ENCODE measurements at places on chromosomes 12 and 14.

DNA sequence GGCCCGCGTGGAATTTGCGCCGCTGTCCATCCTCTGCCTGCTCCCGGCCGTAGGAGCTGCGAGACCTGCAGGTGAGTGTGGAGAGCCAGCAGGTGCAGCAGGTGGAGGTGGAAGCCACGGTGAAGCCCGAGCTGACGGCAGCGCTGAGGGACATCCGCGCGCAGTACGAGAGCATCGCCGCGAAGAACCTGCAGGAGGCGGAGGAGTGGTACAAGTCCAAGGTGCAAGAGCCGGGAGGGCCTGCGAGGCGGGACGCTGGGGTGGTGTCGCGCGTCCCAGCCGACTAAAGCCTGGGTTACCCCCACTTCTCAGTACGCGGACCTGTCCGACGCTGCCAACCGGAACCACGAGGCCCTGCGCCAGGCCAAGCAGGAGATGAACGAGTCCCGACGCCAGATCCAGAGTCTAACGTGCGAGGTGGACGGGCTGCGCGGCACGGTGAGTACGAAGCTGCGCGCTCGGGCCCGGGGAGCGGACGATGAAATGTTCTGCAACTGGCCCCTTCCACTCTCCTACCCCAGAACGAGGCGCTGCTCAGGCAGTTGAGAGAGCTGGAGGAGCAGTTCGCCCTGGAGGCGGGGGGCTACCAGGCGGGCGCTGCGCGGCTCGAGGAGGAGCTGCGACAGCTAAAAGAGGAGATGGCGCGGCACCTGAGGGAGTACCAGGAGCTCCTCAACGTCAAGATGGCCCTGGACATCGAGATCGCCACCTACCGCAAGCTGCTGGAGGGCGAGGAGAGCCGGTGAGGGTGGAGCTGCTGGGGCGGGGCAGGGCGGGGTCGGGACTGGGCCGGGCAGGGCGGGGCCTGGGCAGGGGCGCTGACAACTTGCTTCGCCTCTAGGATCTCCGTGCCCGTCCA lies 2.1 kb downstream of the PRPH start:
- no peak for DNase-seq

DNA sequence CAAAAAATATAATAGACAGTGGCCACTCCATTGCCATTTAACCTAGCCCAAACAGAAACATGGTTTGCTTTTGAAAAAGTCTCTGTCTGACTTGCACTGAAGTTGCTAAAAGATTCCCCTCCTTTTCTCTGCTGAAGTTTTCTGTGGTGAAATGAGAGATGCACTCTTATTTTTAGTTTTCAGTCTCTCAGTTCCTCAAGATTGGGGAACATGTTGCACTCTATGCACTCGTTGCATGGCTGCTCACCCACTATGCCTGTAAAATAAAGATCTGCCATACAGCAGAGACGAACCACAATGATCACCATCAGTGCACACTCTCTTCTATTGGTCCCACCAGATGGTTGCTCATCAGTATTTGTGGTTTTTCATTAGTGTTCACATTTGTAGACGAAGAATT lies 13.1 kb upstream of the DAAM1 start:
- DNase-seq, result no peak

- DNase-seq, result no peak
These were observed 80.9 kb downstream of the ABCD2 start for GRCh38 chr12:39538679-39539104.

DNA sequence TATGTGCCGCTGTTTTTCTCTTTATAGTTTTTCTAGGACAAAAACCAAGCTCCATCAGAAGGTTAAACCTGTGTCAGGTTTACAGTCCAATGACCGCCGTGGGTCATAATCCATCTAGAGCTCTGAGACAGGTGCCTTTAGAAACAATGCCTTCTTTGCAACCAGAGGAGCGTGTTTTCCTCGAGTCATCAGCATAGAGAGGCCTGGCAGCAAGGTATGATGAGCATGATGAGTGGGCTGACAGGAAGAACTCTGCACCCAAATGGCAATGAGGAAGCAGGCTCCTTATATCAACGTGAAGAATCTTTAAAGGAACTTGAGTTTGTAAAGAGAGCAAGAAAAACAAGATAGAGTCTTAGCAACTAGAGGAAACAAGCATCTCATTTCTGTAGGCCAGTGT lies 60.5 kb upstream of the NUDT4 start:
- DNase-seq, result no peak

DNA sequence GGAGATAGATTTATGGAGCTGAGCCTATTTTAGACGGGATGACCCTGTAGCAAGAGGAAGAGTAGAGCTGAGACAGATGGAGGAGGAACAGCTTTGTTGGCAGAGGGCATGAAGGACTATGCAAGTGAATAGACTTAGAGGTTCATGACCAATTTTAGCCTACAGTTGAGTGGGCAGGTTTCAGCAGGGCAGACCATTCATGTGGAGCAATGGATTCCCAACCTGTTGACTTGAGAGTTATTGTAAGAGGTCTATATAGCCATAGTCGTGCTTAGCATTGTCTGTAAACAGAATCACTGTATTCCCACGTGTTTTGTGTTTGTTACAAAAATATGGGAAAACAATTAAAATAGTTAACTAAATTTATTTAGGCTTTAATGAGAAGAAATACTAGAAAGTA lies 116.8 kb downstream of the CFAP54 start:
- no peak for DNase-seq

DNA sequence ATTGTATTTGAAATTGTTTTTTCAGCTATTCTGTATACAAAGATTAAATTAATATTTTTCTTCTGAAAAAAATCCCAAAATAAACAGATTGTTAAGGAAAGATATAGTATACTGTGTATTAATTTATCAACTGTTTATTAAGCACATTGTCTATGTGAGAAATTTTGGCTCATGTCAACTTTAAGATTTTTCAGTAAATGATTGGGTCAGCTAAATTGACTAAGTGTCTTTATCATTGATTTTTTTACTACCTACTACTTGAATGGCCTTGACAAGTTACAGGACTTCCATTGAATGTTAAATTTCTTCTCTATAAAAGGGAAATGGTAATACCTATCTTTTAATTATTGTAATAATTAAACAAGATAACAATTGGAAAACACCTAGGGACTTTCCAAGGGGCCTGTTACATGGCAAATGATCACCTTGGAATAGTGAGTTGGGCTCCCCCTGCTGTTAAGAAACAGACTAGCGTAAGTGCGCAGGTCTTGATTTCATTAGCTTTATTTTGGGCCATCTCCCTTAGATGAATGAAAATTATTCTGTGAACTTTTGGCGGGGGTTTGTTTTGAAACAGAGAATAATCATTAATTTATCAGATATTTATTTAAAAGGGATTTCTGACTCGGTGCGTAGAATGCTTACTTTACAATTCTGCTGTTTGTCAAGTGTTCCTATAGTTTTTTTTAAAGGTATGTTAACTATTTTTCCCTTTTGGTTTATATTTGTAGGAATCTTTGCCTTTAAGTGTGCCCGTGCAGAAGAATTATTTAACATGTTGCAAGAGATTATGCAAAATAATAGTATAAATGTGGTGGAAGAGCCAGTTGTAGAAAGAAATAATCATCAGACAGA lies 14.5 kb upstream of the CCT2 start:
- peak; percentile 36 for DNase-seq

- DNase-seq, result no peak
These were observed 1.2 kb upstream of the BMAL2 start for GRCh38 chr12:27331291-27331926.

- DNase-seq, result no peak
These were observed 53.1 kb downstream of the SIX6 start for GRCh38 chr14:60561845-60562746.

DNA sequence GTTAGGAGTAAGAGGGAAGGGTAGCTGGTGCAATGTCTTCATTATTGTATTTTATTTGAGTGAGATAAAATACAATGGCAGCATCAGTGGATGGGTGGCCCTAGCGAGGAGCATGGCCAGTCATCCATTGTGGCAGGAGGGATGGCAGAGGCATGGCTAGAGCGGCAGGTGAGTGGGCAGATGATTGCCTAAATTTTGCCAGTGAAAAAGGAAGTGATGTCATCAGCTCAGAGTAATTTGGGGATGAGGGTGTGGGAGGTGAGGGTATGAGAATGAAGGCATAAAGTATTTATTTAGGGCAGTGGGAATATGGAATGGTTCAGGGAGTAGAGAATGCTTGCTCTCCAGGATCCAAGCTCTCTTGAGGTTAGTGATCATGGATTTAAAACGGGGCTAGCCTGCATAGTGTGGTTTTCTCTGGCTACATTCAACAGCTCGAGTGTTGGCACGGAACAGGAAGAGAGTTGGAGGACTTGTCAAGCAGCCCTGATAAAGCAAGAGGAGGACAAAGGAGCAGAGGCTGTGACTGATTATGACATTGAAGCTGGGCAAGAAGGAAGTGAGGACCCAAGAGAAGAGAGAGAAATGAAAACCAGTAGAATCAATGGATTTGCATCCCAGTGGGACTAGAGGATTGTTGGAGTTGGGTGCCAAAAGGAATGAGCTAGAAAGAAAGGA lies 18.7 kb upstream of the SERPINA6 start:
- no peak for DNase-seq

GRCh38 chr12:76976777-76977382 lies 88.5 kb downstream of the E2F7 start:
- no peak for DNase-seq

GRCh38 chr12:49147384-49147783 lies 16.2 kb upstream of the TUBA1B start:
- DNase-seq, result no peak

- no peak for DNase-seq
These were observed 392.2 kb downstream of the SEC23A start for GRCh38 chr14:38710881-38711280.

- no peak for DNase-seq
These were observed 18.5 kb downstream of the GAS2L3 start for GRCh38 chr12:100591979-100592378.

- DNase-seq, result no peak
These were observed 9.3 kb downstream of the ITGA7 start for GRCh38 chr12:55698241-55698955.

GRCh38 chr12:58932806-58933681 lies 12.7 kb upstream of the LRIG3 start:
- DNase-seq, result no peak

GRCh38 chr14:59484639-59485175 lies 390 bp downstream of the JKAMP start:
- DNase-seq, result no peak

- no peak for DNase-seq
These were observed 3.2 kb upstream of the SPTSSA start for GRCh38 chr14:34465069-34465859.

DNA sequence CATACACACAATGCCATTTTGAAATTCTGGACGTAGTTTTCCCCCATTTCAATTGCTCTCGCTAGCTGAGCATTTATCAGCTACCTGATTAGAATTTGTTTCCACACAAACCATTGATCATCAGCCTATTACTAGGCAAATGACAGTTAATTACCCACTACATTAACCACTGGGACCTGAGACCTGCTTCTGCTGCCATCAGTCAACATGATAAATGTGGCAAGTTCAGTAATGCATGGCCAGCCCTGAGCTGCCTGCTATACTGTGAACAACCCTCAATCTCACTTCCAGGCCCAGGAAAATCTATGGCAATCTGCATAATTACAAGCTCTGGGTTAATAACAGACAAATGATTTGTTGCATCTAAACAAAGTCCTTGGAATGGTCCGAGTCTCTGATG lies 43.5 kb downstream of the LMO3 start:
- DNase-seq, result no peak

DNA sequence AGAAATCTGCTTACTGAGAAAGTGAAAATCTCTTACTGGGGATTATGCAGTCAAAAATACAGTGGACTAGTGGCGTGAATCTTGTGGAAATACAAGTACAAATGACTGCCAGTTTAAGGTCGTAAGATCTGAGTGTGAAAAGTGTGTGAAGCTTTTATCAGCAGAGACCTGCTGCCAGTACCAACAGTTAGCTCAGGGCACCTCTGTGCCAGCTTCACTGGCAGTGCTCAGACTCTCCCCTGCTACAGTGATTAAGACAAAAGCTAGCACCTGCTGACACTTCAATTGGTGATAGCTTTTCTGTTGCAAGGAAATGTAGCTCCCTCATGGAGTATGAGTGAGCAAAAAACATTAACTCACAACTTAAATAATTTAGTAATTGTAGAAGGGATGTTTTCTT lies 185.1 kb downstream of the ANO6 start:
- no peak for DNase-seq

- DNase-seq, result no peak
These were observed 20.8 kb downstream of the STX2 start for GRCh38 chr12:130818272-130818634.

GRCh38 chr14:95502381-95502950 lies 14.0 kb downstream of the SYNE3 start:
- DNase-seq, result no peak

GRCh38 chr14:60723116-60723906 lies 840 bp downstream of the SIX4 start:
- no peak for DNase-seq

DNA sequence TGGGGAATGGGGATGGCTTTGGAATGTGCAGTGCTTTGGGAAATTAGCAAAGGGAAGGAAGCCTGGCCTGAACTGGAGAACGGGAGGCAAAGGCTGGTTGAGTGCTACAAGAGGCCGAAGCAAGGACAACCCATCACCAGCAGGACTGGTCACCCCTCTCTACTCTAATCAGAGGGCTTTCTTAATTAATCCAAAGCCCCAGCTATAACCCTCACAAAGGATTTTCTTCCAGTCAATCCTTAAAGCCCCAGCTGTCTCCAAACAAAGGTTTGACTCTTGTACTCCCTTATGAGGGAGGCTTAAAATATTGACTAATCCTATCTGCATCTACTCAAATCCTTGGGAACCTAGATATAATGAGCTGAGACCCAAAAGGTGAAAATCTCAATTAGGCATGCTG lies 256.3 kb downstream of the NTF3 start:
- no peak for DNase-seq

DNA sequence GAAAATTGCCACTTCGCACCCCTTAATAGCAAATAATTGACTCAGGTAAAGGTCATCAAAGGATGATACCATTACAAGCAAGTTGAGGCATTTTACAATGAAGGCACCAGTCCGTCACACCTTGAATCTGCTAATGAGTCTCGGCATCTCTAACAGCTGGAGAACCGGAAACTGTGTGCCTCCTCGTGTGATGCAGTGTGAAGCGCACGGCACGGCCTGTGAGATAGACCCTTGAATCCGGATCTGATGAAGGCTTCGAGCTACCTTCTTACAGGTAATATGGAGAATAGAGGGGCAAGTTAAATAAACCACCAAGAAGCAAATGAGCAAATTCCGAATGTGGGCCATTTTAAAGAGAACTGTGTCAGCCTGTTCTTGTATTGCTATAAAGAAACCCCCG lies 19.8 kb upstream of the TUBA1A start:
- DNase-seq, result no peak

- DNase-seq, result no peak
These were observed 257.4 kb upstream of the NOVA1 start for GRCh38 chr14:26855077-26855753.

DNA sequence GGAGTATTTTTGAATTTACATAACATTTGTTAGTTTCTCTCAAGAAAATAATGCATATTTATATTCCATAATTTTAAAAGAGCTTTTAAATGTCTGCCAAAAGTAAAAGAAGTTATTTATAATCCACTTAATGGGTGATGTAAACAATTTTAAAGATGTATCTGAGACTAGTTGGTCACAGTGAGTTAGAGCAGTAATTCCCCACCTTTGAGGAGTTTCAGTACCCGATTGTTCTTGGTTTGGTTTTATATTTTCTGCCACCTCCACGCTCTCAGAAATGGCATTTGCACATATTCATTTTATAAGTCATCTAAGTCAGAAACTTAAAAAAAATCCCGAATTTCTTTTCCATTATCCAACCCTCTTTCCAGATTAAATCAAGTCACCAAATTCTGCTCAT lies 153.2 kb downstream of the SLC35F4 start:
- no peak for DNase-seq

GRCh38 chr12:97464385-97465321 lies 2.0 kb downstream of the RMST start:
- DNase-seq, result no peak

GRCh38 chr14:94122438-94122837 lies 7.0 kb downstream of the IFI27L2 start:
- DNase-seq, result no peak
